ENCODE measurements at places on chromosomes 16 and 17.

- DNase-seq: no peak
Observed at GRCh38 chr17:82043507-82043906, 6.0 kb upstream of the DCXR start.

- DNase-seq: peak; percentile 81
Observed at GRCh38 chr17:2814049-2814448, 17.8 kb downstream of the RAP1GAP2 start.

DNA sequence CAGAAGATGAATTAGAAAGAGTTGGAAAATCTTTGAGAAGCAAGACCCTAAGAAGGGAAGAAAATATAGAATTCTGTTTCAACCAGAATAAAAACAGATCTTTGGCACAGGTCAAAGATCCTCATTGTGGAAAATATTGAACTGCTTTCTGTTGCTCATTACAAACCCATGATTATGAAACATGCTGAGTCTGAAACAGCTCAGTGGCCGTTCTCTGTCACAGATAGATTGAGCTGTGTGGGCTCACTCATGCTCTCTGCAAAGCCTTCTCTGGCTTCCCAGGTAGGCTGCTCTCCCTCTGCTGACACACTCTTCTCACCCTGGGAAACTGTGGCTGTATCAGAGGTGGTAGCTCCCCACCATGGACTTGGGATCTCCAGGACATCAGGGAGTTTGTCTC is 3.4 kb upstream of the KRT38 start:
- DNase-seq: no peak

DNA sequence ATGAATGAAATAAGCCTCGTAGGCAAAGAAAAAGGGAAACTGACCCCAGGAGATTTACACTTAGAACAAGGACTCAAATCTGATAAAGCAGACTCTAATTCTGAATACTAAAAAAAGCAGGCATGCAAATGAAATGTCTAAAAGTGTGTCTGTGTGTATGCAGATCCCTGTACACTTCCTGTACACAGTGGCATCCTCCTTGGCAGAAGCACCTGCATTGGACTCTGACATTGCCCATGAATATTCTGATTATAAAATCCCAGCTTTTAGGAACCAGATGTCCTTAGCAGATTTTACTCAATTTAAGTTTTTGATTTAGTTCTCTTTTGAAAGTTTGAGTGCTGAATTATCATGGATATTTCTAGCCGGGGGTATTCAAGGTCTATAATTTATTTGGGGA is 306.0 kb upstream of the CDH8 start:
- no peak for DNase-seq

- DNase-seq: no peak
Observed at GRCh38 chr16:63057341-63057740, 1021.1 kb upstream of the CDH8 start.

- DNase-seq: no peak
Observed at GRCh38 chr16:57144027-57144426, 41.8 kb downstream of the PSME3IP1 start.

GRCh38 chr16:25111403-25112166 is at the start of gene LCMT1:
LCMT1 (plus strand) TSS chr16:25111742; CDS start chr16:25111884, 142 bp downstream.
- peak; percentile 77 for DNase-seq

DNA sequence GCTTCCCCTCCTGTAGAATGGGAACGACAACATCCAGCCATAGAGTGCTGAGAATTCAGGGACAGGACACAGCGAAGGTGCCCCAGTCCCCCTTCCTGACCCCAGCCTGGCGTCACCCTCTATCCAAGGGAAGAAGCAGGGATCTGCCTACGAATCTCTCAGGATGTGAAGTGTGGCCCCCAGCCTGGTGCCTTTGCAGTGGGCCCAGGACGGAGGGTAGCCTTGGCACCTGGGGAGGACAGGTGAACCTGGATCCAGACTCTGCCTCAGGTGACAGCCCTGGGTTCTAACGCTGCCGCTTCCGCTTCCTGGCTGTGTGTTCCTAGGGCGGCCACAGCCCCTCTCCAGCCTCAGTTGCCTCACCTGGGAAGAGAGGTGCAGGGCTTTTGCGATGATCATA is 36.4 kb downstream of the JPH3 start:
- no peak for DNase-seq

DNA sequence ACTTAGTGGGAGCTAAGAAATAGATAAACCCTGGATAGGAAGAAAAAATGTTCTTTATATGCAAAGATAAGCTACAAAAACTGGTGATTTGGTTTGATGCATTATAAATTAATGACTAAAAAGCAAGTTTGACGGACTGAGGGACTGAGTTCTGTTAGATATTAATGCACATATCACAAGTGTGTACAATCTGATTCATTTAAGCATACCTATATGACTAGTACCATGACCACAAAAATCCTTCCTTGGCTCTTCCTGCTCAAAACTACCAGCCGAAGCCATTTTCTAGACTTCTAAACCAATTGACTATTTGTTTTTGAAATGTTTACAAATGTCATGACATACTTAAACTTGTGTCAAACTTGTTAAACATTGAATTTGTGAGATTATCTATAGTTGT is 374.5 kb upstream of the MON1B start:
- DNase-seq: no peak

GRCh38 chr17:80393961-80394360 is 21.0 kb upstream of the ENDOV start:
- DNase-seq: no peak

DNA sequence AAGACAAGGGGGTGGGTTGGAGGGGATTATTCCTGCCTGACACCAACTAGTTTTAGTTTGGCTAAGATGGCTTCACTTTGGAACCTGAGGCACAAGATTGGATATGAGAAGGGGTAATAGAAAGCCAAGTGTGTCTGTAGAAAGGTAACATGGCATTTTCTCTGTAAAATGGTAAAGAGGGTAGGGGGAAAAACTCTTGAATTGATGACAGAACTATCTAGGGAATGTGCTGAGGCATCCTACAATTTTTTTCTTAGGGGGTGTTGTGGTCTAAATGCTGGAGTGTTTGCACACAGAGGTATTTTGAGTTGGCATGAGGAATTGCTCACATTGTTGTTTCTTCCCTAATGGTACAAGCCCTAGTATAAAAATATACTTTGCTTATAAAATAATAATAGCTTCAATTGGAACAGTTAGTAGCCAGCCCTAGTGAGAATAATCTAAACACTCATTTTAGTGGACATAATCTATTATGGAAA is 25.8 kb downstream of the YPEL2 start:
- DNase-seq: no peak

DNA sequence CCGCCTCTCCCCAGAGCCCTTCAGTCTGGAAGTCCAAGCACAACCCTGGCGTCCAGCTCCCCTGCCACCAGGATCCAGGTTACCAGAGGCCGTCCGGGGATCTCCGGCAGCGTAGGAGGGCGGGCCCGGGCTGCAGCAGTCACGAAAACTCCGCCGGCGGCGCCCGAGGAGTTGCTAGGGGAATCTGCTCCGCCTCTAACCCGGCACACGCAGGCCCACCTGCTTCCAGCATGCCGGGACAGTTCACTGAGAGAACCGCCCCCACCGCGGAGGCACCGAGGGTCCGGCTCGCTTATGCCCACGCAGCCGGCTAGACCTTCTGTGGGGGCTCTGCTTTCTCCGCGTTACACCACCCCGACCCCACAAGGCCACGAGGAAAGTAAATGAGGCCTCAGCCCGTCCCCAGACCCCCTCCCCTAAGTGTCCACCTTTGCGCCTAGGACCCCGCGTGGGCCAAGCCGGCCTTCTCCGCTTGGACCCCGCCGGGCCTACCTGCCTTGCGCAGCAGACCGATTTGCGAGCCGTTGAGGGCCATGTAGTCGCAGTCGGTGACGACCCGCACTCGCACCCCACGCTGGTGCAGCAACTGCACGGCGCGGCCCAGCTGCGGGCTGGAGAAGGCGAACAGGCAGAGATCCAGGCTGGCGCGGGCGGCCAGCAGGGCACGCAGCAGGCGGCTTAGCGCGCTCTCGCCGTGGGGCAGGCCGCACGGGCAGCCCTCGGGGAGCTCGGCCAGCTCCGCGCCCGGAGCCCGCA is 587 bp downstream of the PLD6 start:
- DNase-seq: peak; percentile 62

DNA sequence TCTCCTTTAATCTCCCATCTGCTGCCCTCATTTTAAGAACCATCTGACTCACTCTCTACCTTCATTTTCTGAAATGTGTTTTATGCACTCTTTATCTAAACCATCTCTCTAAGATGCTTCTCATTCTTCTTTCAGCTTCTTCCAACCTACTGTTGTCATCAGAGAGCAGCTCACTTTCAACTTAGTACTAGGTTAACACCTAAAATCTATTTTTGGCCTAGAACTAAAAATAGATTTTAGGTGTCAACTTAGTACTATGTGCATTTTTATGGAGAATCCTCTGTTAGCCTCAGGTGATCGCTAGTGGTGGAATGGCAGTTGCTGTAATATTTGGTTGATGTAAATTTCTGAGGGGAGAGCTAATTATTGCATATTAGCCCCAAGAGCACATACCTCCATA is 277.1 kb downstream of the KCNJ2 start:
- DNase-seq: no peak

GRCh38 chr17:20935740-20936139 is 107.1 kb downstream of the USP22 start:
- DNase-seq: no peak

DNA sequence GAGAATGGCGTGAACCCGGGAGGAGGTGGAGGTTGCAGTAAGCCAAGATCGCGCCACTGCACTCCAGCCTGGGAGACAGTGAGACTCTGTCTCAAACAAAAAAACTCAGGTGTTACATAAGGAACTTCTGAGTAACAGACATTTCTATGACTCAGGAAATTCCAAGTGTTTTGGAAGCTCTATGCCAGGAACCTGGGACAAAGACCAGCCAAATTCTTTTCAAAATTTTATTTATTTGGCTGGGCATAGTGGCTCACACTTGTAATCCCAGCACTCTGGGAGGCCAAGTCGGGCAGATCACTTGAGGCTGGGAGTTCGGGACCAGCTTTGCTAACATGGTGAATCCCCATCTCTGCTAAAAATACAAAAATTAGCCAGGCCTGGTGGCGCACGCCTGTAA is 5.2 kb upstream of the SH2B1 start:
- no peak for DNase-seq

GRCh38 chr17:31794111-31794510 is 64.9 kb downstream of the COPRS start:
- DNase-seq: no peak

GRCh38 chr16:66402166-66402565 is 24.9 kb upstream of the BEAN1 start:
- no peak for DNase-seq

- DNase-seq: peak; percentile 32
Observed at GRCh38 chr16:21001262-21001661, 100.7 kb downstream of the LYRM1 start.

GRCh38 chr16:4021916-4022315 is 94.3 kb downstream of the ADCY9 start:
- no peak for DNase-seq

GRCh38 chr16:3475604-3476375 is 19.5 kb downstream of the C16orf90 start:
- DNase-seq: no peak

- DNase-seq: peak; percentile 31
Observed at GRCh38 chr16:80580109-80580832, 39.5 kb downstream of the DYNLRB2 start.

DNA sequence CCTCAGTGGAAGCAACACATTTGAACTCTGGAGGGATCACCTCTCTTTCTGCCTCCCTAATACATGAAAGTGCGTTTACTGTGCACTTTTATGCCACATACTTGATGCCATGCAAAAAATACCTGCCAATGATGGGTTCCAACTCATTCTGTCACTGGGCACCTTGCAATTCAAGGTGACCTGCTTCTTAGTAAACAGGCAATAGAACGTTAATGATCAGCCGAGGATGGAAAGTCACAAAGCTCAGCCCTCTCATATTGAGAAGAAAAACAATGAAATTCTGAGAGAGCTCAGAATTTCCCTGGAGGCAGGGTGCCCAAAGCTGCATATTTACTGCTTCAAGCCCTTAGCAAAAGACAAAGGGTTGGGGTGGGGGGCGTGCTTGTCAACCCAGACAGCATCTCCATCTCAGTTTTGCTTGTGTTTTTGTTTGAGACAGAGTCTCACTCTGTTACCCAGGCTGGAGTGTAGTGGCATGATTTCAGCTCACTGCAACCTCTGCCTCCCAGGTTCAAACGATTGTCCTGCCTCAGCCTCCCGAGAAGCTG is 23.2 kb downstream of the LITAF start:
- DNase-seq: no peak

GRCh38 chr17:77341069-77341541 is 200.3 kb downstream of the SEC14L1 start:
- no peak for DNase-seq

- DNase-seq: no peak
Observed at GRCh38 chr16:85724126-85724879, 26.6 kb downstream of the C16orf74 start.

GRCh38 chr17:76566988-76567431 is 18.6 kb downstream of the ST6GALNAC2 start:
- DNase-seq: no peak

- DNase-seq: no peak
Observed at GRCh38 chr16:21959050-21959449, 5.9 kb downstream of the UQCRC2 start.

DNA sequence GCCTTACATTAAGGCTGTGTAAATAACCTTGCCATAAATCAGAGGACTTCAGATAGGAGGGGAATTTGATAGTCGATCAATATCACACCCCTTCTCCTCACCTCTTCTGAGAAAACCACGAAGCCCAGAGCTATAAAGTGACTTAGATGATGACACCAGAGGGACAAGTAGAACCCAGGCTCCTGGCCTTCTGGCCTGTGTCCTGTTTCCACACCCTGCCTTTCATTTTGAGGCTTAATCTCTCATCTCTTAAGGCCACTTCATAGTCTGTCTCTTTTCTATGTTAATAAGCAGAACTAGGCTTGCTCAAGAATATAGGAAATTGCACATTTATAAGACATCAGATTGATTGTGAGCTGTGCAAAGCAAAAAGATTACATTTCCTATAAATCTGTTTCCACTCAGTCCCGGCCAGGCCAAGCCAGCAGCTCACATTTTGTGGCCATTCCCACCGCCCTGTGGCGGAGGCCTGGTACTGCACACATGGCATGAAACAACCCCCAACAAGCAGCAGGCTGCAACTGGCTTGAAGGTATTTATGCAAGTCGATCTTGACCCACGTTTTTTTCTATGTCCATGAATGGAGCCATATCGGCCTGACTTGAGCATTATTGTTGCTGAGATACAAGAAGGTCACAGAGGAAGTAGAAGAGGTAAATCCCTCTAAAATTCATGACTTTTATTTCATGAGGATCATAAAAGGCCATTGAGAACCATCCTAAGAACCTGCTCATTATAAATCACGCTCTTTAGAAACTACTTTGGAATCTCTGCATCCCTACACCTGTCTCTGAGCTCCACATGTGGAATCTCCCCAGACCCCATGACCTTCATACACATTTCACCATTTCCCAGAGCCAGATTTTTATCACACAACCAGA is 93.7 kb downstream of the PMP22 start:
- DNase-seq: no peak

DNA sequence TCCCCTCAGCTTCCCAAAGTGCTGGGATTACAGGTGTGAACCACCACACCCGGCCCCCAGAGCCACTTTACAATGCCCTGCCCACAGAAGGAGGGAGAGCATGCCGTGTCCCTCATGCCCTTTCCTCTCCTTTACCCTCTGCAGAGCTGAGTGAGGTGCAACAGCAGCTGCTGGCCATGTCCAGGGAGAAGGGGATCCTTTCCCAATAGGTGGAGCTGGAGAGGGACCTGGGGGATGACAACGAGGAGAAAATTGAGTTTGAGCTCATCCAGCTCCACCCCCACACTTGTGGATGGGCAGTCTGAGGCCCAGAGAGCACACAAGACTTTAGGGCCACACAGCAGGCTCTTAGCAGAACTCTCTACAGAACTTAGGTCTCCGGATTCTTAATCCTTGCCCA is 7.9 kb upstream of the GSDMA start:
- no peak for DNase-seq

Data from T-helper 1 cell (primary cell).